ENCODE measurements at places on chromosomes 4 and X. TPM values are rescaled to one million over a fixed set of nuclear protein-coding genes. Genes with fewer than 3 reads are reported as not detected.

TMEM31 gene
- 0.74 TPM for total RNA-seq

CXCL9 gene
- total RNA-seq, result not detected

PCSK1N gene
- total RNA-seq, result 42.8 TPM

GALNT7 gene
- 35.8 TPM for total RNA-seq

HDAC8 gene
- total RNA-seq, result 50.0 TPM

HAND2 gene
- 34.3 TPM for total RNA-seq

TRPC3 gene
- total RNA-seq, result 0.34 TPM

GRCh38 chrX:153954558-153955227, 10.2 kb upstream of the RENBP start:
- no peak for DNase-seq

DNA sequence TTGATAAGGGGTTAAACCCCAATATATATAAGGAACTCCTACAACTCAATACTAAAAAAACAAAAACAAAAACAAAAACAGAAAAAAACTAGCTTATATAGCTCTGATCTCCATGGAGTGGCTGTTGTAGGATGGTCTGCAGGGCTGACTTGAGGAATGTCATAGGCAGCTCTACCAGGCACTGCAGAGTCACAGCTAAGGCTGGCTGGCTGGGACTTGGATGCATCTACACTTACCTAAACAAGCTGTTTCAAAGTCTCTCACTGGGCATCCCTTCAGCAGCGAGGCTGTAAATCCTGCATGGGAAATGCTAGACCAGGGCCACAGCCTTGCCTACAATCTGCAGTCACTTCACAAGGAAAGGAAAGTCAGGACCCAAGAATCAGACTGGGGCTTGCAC, 61.3 kb downstream of the HOPX start:
- DNase-seq, result no peak

DNA sequence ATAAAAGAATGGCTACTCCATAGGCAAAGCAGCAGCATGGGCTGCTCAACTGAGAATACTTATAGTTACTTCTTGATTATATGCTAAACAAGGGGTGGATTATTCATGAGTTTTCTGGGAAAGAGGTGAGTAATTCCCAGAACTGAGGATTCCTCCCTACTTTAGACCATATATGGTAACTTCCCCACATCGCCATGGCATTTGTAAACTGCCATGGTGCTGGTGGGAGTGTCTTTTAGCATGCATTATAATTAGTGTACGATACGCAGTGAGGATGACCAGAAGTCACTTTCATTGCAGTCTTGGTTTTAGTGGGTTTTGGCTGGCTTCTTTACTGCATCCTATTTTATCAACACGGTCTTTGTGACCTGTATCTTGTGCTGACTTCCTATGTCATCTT, 141.5 kb downstream of the MAGEB17 start:
- DNase-seq, result no peak

DNA sequence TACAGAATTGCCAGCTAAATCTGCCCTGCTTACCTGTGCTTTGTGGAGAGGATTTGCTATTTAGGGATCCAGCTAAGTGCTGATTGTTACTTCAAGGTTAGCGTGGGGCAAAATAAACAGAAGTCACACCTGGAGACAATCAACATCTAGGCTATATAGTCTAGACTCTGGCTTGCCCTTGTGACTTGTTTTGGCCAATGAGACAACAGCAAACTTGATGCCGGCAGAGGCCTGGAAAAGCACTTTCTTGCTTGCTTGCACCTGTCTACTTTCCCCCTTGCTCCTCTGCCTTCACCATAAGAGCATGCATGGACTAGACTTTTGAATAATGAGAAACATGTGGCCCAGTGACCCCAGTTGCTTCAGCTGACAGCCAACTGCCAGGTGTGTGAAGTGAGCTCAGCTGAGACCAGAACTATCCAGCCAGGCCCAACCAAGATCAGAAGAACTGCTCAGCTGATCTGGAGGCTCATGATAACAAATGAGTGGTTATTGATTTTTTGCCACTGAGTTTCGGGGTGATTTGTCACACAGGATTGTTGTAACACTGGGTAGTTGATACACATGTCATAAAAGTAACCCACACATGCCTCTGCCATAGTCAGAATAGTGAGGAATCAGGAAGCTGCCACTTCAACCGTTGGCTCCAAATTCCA, 164.4 kb downstream of the RBMX2 start:
- no peak for DNase-seq

DNA sequence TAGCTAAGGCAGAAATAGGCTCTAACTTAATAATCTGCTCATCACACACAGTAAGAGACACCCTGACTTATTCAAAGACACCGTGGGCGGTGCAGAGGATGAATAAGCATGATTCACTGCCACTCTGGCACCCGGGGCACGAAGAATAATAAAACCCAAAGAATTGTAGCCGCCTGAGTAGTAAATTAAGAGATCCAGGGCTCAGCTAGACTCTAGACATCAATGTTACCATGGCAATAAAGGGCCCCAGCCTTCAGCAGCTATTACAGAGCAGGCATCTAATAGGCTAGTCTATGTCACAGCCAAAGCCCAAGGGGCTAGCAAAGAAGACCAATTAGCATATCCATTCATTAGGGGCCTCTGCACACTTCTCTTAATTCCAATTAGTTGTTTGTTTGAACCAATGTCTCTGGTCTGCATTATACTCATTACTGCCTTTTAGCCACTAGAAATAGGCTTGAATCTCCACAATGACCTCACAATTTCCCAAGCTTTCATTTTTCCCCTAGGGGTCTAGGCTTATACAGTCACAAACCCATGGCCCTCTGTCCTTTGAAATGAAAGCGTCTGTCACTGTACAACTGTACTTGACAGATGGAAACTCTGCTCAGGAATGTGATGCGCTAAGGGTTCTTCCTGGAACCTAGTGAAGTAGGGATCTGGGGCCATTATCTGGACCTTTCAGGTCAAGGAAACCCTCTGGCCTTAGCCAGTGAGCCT, 3.0 kb upstream of the ATP1B4 start:
- DNase-seq, result no peak

GRCh38 chrX:11887175-11887574, 129.1 kb downstream of the MSL3 start:
- no peak for DNase-seq

DNA sequence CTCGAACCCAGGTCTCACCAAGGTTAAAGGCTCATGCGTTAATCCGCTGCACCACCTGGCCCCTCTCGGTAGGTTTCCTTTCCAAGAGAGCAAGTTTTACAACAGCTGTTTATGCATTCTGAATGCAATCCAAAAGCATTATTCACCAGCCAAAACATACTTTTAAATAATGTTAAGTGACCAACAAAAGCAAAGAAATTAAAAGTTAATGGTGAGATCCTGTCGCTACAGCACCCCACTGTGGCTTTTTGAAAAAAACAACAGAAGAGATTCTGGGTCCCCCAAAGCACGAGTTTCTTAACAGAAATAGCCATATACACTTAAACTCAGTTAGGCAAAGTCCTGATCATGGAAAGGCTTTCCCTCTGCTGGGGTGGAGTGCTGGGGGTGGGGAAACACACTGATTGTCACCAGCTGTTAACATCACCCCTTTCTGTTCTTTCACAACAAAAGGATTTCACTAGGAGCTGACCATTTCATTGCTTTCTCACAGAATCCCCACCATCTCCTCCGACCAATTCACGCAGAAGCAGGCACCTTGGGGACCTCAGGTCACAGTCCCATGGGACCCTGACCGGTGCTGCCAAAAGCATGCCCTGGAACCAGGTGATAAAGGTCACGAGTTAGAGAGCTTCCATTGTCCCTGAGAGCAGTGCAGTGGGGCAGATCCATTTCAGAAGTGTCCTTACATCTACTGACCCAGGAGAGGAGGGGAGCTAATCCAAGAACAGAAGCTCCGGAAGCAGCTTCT, 51.2 kb downstream of the ZNF827 start:
- no peak for DNase-seq

DNA sequence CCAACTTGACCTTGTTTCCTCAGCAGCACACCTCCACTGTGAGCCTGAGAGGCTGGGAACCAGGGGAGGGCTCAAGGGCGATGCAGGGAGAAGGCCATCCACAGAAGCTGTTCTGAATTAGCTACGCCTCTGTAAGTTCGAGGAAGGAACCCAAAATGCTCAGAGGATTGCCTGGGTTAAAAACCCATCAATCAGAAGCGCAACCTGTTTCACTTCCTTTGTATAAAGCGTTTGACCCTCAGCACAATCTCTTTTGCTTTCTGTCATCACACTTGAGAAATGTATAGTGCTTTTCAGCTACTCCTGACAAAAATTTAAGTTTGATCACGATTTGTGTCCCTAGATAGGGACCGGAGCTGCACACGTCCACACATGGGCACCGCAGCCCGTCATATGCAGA, 48.0 kb upstream of the MAP3K15 start:
- DNase-seq, result no peak

- DNase-seq, result no peak
Measured at GRCh38 chrX:106898462-106898861, 4.7 kb downstream of the RIPPLY1 start.

DNA sequence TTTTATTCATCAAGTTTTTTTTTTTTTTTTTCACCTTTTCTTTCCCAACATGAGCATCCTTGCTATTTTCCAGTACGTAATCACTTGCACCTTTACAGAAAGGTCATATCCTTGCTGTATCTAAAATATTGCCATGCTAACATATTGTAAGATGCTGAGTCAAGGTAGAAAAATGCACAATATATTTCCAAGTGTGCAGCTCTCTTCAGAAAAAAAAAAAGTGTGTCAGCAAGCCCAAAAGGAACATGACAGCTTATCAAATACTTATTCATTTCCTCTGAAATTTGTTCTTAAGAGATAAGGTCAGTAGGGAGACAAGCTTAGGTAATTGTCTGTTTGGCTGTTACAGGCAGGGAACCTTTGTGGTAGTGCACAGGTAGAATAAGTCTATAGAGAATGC, 27.0 kb downstream of the SH2D1A start:
- DNase-seq, result no peak

DNA sequence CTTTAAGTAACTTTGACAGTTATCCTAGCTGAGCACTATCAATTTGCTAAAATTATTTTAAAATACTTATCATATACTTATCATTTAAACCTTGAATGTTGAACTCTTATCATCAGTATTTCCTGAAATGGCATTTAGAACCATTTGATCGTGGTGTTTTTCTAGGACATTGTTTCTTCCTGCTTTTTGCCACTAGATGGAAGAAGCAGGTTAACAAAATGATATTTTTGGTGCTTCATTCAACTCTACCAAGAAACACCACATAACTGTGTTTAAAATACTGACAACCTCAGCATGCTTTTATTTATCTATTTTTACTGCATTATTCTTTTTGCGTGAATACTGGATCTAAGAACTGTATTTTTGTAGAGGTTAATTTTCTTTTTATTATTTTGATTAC, 44.6 kb downstream of the C4orf33 start:
- DNase-seq, result no peak

Data from mesothelial cell of epicardium (in vitro differentiated cells).